ENCODE measurements at places on chromosomes 1 and 21.
A peak's percentile ranks its signal among the peaks of the same experiment; 100 is the strongest.

DNA sequence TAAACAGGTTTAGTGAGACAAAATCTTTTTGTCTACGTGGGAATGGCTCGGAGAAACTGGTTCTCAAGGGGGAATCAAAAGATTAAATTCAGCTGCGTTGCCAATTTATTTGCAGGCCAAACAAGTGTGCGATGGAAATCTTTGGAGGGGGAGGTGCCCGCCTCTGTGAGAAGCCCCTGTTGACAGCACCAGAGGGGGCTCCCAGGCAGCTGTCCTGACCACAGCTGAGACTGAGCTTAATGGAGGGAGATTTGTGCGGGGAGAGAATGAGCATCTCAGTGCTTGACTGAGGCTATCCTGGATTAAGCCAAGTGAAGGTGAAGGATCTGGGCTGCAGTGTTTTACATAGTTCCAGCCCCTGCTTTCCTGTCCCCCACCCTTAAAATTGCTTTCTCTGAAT is 169.7 kb downstream of the ATG4C start:
- peak; percentile 46 for DNase-seq

DNA sequence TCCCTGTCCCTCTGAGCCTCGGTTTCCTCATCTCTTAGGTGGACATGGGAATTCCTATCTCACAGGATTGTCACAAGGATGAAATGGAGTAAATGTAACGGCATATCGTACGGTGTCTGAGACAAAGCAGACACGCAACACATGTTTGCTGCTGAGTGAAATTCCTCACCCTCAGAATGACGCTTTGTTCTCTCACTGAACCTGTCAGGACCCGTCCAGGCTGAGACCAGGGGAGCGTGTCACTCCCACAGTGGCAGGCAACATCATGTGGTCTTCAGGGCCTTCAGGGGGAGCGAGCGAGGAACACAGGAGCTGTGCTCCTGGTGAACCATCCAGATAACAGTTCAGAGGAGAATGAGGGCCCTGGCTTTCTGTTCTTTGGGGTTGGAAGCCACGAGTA is 74.2 kb downstream of the TOMM20 start:
- no peak for DNase-seq

DNA sequence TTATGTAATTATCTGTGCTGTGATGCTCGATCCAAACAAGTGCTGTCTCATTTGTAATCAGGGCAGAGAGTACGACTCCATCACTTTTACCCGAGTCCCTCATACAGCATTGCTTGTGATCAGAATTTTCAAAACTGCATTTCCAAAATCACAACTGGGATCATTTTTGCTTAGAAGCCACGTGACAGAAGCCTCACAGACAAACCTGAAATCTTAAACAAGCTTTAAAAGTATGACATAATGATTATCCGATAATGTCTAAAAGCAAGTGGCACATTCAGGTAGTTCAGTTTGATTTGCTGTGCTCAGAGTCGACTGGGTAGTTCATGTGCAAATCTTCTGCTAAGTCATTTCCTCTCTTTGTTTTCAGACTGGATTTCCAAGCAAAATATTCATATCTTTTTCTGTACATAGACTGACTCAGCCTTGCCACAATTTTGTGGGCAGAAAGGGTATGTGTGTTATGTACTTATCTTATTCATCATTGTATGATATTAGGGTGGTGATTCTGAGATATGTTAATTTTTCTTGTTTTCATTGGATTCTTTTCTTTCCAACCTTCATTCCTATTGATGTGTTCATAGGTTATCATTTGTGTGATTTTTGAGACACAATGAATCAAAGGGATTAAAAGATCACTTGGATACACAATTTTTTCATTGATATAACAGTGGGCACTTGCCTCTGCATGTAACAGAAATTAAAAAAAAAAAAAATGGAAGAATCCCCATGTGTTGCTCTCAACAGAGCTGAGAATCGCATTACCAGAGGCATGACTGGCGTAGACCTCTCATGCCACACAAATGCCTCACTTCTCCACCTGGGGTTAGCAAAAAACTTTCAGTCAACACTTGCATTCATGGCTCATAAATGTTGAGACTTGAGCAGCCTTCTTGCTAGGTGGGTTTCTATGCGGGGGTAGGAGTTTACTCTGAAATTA is 355.7 kb downstream of the LTN1 start:
- DNase-seq = no peak

DNA sequence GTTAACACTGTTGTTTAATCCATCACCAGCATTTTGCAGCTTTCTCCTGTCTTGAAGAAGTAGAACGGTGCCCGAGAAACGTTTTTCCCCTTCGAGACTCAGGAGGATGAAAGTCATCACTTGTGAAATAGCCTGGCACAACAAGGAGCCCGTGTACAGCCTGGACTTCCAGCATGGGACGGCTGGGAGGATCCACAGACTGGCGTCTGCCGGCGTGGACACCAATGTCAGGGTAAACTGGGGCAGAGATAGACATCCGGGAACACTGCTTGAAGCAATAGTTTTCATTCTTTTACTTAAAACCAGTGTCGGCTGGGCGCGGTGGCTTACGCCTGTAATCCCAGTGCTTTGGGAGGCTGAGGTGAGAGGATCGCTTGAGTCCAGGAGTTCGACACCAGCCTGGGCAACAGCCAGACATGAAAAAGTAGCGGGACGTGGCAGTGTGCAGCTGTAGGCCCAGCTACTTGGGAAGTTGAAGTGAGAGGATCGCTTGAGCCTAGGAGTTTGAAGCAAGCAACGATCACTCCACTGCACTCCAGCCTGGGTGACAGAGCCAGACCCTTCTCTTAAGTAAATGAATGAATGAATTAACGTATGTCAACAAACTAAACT is 945 bp downstream of the CHAF1B start:
- DNase-seq = no peak

DNA sequence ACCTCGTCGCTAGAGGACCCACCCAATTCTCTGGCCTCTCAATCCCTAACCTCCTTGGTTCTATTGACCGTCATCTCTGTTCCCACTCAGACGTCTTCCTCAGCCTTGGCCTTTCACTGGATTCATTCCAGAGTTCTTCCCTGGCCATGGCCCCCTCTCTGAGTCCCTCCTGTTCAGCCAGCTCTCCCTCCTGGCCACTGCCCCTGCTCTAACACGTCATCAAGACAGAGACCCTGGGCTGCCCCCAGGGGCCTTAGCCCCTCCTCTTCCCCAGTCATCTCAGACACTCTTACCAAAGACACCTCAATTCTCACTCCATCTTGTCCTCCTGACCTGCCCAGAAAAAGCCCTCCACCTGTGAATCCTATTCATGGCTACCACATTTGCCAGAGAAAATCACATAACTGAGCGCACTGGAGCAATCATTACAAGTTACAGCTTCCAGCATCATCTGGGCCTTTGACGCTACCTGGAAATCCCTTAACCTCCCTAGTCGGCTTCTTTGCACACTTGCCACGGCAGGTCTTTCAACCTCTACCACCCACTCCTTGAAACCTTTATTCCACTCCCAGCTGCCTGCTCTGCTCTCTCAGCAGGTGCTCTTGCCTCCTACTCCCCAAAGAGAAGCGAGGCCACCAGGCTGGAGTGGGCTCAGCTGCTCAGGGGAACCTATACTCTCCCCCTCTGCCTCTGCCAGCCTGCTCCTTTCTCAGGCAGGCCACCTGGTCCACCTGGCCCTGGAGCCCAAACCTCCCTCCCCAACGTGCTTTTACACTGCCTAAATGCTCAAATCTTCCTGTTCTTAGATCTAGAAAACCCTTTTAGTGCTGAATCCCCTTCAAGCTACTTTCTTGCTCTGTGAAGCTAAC is 14.0 kb downstream of the DCST2 start:
- no peak for DNase-seq

DNA sequence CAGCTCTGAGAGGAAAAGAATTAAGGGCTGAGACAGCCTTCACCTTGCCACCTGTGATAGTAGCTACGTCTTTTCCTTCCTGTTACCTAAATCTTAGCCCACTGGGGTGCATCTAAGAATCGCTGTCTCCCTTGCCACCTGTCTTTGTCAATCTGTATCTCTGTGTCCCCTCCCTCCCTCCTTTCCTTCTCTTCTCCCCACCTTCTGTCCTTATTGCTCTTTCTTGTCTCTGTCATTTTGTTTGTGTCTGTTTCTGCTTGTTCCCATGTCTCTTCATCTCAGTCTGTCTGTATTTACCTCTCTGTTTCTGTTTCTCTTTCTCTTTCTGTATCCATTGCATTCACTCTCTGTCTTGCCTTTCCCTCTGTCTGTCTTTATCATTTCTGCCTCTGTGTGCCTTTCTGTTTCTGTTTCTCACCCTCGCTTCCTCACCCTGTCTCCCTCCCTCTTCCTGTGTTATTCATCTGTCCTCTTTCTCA is 30.2 kb downstream of the SLC22A15 start:
- DNase-seq = no peak

DNA sequence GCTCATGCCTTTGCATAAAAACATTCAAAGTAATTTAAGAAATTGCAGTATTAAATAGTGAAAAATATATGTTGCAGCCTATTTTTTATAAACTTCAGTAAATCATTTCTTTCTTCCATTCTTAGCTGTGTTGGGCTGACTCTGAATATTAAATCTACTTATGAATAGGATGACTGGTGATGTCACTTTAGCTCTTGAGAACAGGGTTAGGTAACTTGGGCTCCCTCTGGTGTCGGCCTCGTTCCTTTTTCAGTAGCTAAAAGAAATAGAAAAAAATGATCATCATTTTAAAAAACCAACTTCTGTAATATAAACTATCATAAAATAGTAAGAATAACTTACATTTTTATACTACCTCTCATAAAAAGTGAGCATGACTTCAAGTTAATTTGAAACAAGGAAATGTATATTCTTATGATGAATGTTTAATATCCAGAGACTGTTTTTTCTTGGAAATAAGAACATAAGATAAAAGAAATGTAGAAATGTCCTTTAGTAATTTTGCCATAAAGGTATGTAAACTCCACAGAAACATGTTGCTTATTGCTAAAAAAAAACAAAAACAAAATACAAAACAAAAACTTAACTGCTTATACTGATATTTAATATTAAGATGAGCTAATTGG is 26.8 kb upstream of the NCAM2 start:
- peak; percentile 70 for DNase-seq

DNA sequence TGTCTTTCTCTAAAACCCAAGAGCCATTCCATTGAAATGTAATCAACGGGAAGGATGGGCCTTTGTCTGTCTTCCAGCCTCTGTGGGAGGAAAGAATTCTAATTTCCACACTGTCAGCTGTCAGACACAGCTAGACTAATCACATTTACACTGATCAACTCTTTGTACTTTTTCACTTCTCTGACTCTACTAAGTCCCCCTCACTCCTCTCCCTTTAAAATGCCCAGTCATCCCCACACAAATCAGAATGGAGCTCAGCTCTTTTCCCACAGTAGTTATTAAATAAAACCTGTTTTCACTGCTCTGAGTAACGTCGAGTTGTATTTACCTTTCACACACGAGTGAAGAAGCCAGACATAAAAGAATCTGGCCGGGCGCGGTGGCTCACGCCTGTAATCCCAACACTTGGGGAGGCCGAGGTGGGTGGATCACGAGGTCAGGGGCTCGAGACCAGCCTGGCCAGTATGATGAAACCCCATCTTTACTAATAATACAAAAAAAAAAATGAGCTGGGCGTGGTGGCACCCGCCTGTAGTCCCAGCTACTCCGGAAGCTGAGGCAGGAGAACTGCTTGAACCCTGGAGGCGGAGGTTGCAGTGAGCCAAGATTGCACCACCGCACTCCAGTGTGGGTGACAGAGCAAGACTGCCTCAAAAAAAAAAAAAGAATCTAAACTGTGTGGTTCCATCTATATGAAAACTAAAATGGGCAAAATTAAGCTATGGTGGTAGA is 13.3 kb downstream of the ZBTB8OS start:
- DNase-seq = no peak

DNA sequence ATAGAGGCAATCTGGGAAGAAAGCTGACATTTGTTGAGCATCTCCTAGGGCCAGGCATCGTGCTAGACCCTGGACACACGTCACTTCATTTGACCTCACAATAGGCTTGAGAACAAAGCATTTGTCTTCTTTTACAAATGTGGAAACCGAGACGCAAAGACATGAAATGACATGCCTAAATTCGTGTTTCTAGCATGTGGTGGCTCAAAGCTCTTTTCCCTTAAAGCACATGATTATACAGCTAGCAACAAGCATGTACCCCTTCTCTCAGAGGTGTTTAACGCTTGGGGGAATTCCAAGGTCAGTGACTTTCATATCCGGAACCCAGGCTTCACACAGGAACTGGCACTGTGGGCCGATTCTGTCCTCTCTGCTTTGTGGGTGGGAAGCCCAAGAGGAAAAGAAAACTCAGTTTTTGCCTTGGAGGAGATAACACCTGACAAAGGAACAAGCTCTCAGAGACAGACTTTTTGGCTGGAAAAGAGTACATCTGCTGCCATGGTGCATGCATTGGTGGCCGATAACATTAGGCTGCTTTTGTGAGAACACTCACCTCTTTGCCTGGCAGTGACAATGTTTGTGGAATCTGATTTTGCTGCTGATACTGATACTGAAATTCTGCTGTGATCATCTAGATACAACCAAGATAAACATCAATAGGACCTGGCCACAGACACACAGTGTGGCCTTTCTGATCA is 15.4 kb upstream of the CD2 start:
- no peak for DNase-seq

Measured in femur (tissue), 1 donor.